ENCODE measurements at places on chromosomes 13 and 19. TPM values are rescaled to one million over a fixed set of nuclear protein-coding genes. Genes with fewer than 3 reads are reported as not detected.

GRCh38 chr13:41502031-41502430, 44.7 kb downstream of the RGCC start:
- no peaks in the 10 kb centered on the region for H3K36me3 ChIP-seq
- peaks cover 3% of the 10 kb centered on the region for H3K4me1 ChIP-seq
- H3K27me3 ChIP-seq: no peaks in the 10 kb centered on the region
- H3K27ac ChIP-seq: no peak overlapping the region
- no peak for DNase-seq

GRCh38 chr19:3478409-3479176, 1.7 kb downstream of the SMIM24 start:
- no peak overlapping the region for H3K4me3 ChIP-seq
- peaks cover 35% of the 10 kb centered on the region for H3K27me3 ChIP-seq
- H3K27ac ChIP-seq: no peak overlapping the region
- H3K4me1 ChIP-seq: no peaks in the 10 kb centered on the region
- DNase-seq: no peak
- H3K36me3 ChIP-seq: no peaks in the 10 kb centered on the region

DNA sequence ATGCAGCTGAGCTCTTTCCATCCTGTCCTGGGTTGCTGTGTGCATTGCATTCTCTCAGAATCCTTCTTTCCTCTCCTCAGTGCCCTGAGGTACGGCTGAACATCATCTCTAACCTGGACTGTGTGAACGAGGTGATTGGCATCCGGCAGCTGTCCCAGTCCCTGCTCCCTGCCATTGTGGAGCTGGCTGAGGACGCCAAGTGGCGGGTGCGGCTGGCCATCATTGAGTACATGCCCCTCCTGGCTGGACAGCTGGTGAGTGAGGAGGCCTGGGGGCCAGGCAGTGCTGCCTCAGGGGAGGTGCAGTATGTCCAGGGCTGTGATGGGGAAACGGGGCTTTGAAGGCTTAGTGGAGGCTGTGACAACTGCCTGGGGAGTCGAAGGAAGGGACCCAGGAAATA, 29.8 kb downstream of the PPP2R1A start:
- no peaks in the 10 kb centered on the region for H3K27me3 ChIP-seq
- no peak overlapping the region for H3K27ac ChIP-seq
- no peaks in the 10 kb centered on the region for H3K4me1 ChIP-seq
- no peak for DNase-seq

DNA sequence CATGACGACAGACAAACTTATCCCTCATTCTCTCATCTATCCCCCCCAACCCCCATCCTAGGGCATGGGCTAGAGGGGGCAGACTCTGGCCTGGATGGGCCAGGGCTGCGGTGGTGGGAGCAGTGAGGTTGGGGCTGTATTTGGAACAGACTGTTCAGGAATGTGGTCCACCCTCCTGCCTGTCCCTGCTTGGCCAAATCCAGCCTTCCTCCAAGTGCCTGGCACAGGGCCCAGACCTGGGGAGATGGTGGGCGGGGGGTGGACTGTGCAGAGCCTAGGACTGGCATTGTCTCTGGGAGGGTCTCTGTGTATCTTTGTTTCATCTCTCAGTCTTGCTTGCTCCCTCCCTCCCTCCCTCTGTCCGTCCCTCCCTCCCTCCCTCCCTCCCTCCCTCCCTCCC, 14.2 kb downstream of the EGLN2 start:
- DNase-seq: peak; percentile 61
- H3K4me1 ChIP-seq: peaks cover 47% of the 10 kb centered on the region
- no peaks in the 10 kb centered on the region for H3K27me3 ChIP-seq

DNA sequence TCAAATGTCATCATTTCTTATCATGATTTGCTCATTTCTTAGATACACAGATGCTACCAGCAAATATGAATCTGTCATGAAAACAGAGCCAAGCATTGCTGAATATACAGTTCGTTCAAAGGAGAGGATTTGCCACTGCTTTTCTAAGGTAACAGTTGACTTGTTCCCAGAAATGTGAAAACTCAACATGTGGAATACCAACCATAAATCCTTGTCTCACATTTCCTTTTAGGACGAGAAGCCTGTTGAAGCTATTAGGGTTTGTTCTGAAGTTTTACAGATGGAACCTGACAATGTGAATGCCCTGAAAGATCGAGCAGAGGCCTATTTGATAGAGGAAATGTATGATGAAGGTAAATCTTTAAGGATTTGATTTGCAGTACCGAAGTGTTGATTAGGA, 86.7 kb downstream of the DNAJC3 start:
- H3K4me1 ChIP-seq: no peaks in the 10 kb centered on the region
- H3K36me3 ChIP-seq: peaks cover 58% of the 10 kb centered on the region
- DNase-seq: no peak
- H3K27me3 ChIP-seq: no peaks in the 10 kb centered on the region
- H3K27ac ChIP-seq: no peak overlapping the region
- H3K4me3 ChIP-seq: no peak overlapping the region

GRCh38 chr13:86741762-86742285, 929.3 kb upstream of the SLITRK5 start:
- no peaks in the 10 kb centered on the region for H3K4me1 ChIP-seq
- H3K4me3 ChIP-seq: no peak overlapping the region
- H3K36me3 ChIP-seq: no peaks in the 10 kb centered on the region
- H3K27ac ChIP-seq: no peak overlapping the region

GRCh38 chr13:108775597-108775996, 146.2 kb downstream of the MYO16 start:
- no peaks in the 10 kb centered on the region for H3K27me3 ChIP-seq
- no peaks in the 10 kb centered on the region for H3K36me3 ChIP-seq
- no peak overlapping the region for H3K4me3 ChIP-seq
- H3K27ac ChIP-seq: no peak overlapping the region
- no peak for DNase-seq

Gene FLT1
- total RNA-seq: 41.9 TPM

- no peak overlapping the region for H3K4me3 ChIP-seq
- no peaks in the 10 kb centered on the region for H3K27me3 ChIP-seq
- no peaks in the 10 kb centered on the region for H3K4me1 ChIP-seq
- H3K36me3 ChIP-seq: peaks cover 78% of the 10 kb centered on the region
- no peak overlapping the region for H3K27ac ChIP-seq
- no peak for DNase-seq
Observed at GRCh38 chr13:114013336-114013735, 39.5 kb upstream of the C13orf46 start.

Gene RDH8
- not detected for total RNA-seq

Gene POU2F2
- 6.1 TPM for total RNA-seq

Gene C19orf85
- not detected for total RNA-seq

GRCh38 chr13:43306372-43306771, 283.0 kb downstream of the DNAJC15 start:
- peaks cover 11% of the 10 kb centered on the region for H3K4me1 ChIP-seq
- DNase-seq: no peak
- no peaks in the 10 kb centered on the region for H3K27me3 ChIP-seq
- H3K27ac ChIP-seq: no peak overlapping the region

Gene IFNL1
- not detected for total RNA-seq

DNA sequence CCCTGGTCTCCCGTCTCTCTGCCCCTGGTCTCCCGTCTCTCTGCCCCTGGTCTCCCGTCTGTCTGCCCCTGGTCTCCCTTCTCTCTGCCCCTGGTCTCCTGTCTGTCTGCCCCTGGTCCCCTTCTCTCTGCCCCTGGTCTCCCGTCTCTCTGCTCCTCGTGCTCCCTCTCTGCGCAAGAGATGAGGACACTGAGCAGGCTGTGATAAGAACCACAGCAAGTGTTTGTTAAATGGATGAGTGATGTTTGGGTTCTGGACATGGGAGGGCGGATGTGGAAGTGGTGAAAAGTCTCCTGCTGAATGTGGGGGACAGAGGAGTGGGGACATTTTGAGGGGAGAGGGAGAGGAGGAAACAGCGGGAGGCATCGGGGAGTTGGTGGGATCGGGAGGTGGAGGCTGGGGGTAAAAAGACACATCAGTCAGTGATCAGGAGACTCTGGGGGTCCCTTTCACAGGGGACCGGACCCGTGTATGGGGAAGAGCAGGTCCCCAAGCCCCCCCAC, 8.0 kb downstream of the NPAS1 start:
- H3K27ac ChIP-seq: no peak overlapping the region
- no peaks in the 10 kb centered on the region for H3K36me3 ChIP-seq
- peaks cover 82% of the 10 kb centered on the region for H3K27me3 ChIP-seq
- no peaks in the 10 kb centered on the region for H3K4me1 ChIP-seq
- DNase-seq: no peak

Gene SLAIN1
- 16.4 TPM for total RNA-seq

DNA sequence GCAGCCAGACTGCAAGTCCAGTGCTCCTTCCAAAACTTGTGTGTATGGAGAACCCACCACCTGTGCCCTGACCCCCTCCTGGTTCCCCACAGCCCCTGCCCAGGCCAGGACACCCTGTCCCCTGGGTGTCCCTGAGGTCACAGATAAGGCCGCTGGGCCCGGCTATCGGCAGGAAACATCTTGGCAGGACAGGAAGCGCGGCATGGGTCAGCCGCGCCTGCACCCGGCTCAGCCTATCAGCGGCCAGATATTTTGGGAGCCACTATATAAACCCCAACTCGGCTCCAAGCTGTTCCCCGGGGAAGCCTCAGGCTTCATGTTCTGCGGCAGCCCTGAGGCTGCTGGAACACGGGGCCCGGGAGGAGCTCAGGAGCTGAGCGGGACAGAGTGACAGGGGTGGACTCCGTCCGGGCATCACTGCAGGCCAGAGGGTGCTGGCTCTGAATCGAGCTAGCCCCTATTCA, 60.8 kb downstream of the AP1M1 start:
- peak; percentile 81 for DNase-seq
- peaks cover 58% of the 10 kb centered on the region for H3K4me1 ChIP-seq
- H3K4me3 ChIP-seq: no peak overlapping the region
- H3K27ac ChIP-seq: peak overlapping the region; percentile 90

Gene ACER1
- total RNA-seq: not detected

Measured in lower lobe of right lung (tissue), 2 donors.